ENCODE measurements at places on chromosomes 3 and 15. TPM values are rescaled to one million over a fixed set of nuclear protein-coding genes. Genes with fewer than 3 reads are reported as not detected.

DUOXA2 gene
- not detected for total RNA-seq

A4GNT gene
- total RNA-seq: not detected

TMIE gene
- total RNA-seq: not detected

COL6A5 gene
- not detected for total RNA-seq

TJP1 gene
- total RNA-seq: 36.8 TPM

ARPIN gene
- total RNA-seq: 5.3 TPM

FOXL2NB gene
- total RNA-seq: not detected

UBE2E2 gene
- total RNA-seq: not detected

FANCD2 gene
- total RNA-seq: 43.1 TPM

NXPE3 gene
- total RNA-seq: 12.3 TPM

WNT7A gene
- not detected for total RNA-seq

WDR49 gene
- not detected for total RNA-seq

OGG1 gene
- total RNA-seq: 35.3 TPM

SHQ1 gene
- 32.0 TPM for total RNA-seq

P4HTM gene
- total RNA-seq: not detected

SAMD7 gene
- not detected for total RNA-seq

CFAP100 gene
- not detected for total RNA-seq

- no peak for DNase-seq
Measured at GRCh38 chr3:71395927-71396695, 187.4 kb downstream of the FOXP1 start.

- DNase-seq: no peak
Measured at GRCh38 chr15:101244889-101245668, 6.8 kb downstream of the CHSY1 start.

DNA sequence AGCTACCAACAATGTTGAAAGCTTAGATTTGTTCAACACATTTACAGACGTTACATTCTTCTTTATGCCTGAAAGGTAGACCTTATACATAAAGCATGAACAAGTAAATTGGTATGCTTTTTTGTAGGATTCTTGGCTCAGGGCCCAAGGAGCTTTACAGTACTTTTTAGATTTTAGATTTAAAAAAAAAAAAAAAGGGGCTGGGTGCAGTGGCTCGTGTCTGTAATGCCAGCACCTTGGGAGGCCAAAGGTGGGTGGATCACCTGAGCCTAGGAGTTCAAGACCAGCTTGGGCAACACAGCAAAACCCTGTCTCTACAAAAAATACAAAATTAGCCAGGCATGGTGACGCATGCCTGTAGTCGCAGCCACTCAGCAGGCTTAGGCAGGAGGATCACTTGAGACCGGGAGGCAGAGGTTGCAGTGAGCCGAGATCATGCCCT is 39.7 kb downstream of the MEF2A start:
- DNase-seq: no peak

- DNase-seq: no peak
Measured at GRCh38 chr3:51709675-51710074, 2.8 kb downstream of the GRM2 start.

GRCh38 chr15:74653426-74654102 is 37.9 kb downstream of the CLK3 start:
- DNase-seq: no peak

DNA sequence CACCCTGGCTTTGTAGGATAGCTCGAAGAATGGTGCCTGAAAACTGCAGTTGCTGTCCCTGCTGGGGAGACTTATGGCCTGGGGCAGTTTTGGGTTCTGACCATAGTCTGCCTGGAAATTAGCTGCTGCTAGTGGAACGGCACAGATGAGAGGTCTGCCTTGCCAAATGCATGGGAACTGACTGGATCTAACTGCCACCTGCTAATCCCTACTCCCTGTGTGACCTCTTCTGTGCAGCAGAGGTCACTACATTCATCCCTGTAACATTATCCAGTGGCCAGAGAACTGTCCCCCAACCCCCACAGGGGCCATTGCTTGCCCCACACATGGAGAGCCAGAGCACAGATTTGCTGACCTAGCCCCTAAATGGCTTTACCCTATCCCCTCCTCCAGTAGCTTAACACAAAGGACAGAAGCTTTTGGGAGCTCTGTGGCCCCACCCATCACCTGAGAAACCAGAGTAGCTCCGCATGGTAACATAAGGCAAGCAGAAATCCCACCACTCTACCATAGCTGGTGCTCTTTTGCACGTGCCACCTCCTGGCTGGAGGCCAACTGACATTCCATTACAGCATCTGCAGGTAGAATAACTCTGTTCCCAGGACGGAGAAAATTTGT is 840.0 kb downstream of the EPHA3 start:
- DNase-seq: no peak

DNA sequence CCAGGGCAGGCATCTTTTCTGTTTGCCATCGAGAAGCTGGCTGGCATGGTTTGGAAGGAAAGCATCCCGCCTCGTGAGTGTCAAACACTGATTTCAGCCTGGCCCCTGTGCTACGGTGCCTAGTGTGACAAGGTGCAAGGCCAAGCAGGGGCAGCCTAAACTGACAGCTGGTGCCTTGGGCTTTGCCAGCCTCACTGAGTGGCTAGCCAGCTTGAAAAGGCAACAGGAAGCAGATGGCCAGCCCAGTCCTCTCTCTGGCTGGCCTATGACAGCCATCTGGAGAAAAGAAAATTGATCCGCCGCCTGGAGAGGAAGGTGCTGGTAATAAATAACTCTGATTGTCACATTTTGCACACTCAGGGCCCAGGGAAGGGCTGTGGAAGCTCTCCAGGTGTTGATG is 52.2 kb downstream of the C3orf85 start:
- DNase-seq: peak; percentile 97

GRCh38 chr15:47870300-47870955 is 153.1 kb downstream of the SEMA6D start:
- DNase-seq: peak; percentile 81

- DNase-seq: no peak
Measured at GRCh38 chr3:69784954-69785514, 45.8 kb downstream of the MITF start.

DNA sequence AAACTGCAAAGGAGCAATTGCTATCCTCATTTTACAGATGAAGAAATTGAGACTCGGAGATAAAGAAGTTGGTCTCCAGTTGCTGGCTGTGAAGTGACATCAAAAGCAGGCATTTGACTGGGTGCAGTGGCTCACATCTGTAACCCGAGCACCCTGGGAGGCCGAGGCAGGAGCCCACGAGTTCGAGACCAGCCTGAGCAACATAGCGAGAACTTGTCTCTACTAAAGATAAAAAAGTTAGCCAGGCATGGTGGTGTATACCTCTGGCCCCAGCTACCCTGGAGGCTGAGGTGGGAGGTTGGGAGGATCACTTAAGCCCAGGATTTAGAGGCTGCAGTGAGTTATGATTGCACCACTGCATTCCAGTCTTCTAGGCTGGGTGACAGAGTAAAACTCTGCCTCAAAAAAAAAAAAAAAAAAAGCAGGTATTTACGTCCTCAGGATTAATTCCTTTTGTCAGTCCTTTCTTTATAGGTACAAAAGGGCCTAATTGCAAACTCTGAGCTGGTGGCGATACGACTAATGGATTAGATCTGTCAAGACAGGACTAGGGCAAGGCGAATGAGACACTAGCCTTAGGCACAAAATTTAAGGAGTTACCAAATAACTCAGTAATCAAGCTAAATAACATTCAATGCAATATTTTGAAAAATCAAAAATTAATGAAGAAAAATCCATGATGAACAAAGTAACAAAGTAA is 5.9 kb upstream of the DNASE1L3 start:
- no peak for DNase-seq

GRCh38 chr3:151769175-151769574 is 35.4 kb downstream of the AADACL2 start:
- no peak for DNase-seq

DNA sequence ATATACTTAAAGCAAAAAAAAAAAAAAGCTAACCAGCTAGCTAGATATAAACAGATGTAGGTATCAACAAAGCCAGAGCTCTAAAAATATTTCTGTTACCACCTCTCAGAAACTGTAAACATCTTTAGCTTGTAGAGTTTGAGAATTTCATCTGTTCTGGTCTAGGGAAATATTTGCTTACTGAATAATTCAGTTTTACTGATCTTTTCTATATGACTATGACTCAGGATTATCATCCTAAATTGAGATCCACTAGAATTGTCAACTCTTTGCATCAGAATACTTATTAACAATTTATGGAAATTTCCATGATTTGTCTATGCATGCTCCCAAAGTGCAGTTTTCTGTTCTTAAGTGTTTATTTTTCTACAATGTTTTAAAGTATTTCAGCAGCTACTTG is 517.3 kb downstream of the DIPK2A start:
- no peak for DNase-seq

DNA sequence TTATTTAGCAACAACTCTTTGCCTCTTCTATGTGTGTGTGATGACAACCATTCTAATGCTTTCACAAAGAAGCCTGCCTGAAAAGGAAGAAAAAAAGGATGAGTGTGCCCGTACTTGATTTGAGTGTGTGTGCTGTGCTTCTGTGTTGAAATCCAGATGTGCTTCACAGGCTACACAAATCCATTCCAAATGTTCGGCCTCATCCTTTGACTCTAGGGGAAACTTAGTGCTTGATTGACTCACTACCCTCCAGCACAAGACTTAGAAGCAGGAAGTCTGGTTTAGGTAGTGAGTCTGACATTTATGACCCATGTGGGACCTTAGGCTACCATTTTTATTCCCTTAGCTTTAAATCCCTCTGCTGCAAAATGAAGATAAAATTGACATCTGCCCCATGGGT is 108.8 kb upstream of the PLAAT1 start:
- DNase-seq: no peak

DNA sequence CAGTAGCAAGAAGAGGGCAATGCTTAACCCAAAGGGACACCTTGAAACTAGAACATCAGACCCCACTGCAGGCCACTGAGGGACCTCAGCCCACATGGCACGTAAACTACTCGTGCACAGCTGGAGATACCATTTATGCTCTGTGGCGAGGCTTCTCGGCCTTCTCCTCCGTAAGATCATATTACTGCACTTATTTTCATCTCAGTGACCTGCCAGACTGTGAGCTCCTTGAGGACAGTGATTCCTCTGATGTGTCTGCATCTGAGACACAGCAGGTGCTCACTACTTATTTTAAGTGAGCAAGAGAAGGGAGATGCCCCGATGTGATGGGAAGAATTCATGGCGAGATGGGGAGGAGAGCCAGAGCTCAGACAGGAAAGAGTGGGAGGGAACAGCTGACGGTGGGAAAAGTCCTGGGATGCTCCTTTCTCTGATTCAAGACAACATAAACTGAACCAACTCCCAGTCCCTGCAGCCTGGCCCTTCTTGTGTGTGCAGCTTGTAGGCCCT is 137.6 kb downstream of the RPLP1 start:
- DNase-seq: no peak

GRCh38 chr3:73571238-73571794 is 53.4 kb downstream of the PDZRN3 start:
- no peak for DNase-seq

DNA sequence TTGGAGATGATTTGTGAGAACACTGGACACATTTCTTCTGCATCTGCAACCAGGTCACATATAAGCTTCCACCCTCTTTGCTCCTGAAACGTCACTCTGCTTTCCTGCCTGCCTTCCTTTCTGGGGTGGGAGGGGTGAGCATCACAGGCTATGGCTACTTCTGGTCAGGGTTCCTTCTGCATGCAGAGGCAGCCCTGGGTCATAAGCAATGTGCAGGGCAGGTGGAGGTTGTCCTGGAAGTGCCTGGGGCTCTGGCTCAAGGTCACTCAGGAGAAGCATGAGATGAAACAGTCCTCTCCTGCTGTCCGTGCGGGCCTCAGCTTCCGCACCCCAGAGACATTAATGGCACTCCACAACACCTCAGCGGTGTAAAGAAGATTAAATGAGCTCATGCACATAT is 15.1 kb downstream of the SLC6A20 start:
- DNase-seq: no peak

DNA sequence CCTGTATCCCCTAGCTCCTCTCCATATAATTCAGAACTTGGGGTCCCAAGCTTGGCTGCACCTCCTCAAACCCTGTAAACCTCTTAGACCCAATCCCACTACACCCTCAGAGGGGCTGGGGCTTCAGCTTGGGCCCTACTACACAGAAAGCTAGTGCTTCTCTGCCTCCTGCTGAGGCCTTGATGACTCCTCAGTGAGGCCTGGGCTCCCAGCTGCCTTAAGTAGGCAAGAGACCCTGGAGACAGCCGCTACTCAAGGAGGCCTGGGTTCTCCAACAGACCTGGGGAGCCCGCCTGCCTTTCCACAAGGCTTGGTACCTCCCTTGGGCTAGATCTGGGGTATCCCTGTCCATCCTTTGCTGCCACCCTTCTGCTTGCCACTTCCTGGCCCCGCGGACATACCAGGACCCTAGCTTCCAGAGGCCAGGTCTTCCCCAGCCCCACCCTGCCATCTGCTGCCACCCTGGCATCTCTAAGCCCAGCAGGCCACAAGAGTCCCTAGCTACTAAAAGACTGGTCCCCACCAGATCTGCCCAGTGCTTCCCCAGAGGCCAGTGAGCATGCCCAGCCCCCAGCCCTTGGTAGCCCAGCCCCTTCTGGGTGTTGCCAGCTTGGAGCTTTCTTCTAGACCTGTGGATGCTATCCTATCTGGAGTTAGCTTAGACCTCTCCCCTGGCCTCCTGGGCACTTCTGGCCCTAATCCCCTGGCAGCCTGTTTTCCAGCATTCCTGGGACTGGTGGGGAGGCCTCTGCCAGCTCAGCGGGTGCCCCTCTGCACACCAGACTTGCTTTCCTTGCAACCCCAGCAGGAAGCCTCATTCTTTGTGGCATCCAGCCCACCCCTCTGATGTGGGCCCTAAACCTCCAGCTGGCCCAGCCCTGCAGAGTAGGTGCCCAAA is 13.7 kb downstream of the C15orf39 start:
- DNase-seq: no peak

GRCh38 chr3:61253756-61254155 is 2.5 kb upstream of the FHIT start:
- DNase-seq: no peak

DNA sequence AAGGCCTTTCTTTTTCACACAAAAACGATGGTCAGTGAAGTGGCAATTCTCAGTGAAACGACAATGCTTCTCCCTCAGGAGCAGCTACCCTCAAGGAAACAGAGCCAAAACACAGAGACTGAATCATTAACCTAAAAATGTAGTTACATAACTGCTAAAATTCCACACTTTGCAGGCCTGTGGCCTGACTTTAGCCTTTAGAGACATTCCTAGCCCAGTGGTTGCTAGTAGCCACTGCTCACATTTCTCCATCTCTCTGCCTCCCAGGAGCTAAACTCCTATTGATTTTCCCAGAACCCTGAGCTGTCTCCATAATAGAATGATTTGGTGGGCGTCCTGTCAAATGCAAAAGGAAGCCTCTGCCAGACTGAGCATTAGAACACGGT is 630.1 kb upstream of the KCNMB2 start:
- DNase-seq: peak; percentile 75

GRCh38 chr3:15633159-15633558 is 31.6 kb downstream of the BTD start:
- peak; percentile 93 for DNase-seq

GRCh38 chr3:141050576-141051442 is at the start of gene SPSB4:
TSS of gene SPSB4 (plus strand) at chr3:141051347. CDS start at chr3:141066105, 14,758 bp downstream.
- DNase-seq: no peak

All from G401 (cell line).